ENCODE measurements at places on chromosomes 11 and 22.

- DNase-seq, result no peak
Observed at GRCh38 chr11:107331728-107332127, 125.9 kb downstream of the CWF19L2 start.

GRCh38 chr22:38050720-38051119 is 6.5 kb upstream of the PICK1 start:
- no peak for DNase-seq

GRCh38 chr22:39229688-39230260 is 15.0 kb downstream of the PDGFB start:
- no peak for DNase-seq

DNA sequence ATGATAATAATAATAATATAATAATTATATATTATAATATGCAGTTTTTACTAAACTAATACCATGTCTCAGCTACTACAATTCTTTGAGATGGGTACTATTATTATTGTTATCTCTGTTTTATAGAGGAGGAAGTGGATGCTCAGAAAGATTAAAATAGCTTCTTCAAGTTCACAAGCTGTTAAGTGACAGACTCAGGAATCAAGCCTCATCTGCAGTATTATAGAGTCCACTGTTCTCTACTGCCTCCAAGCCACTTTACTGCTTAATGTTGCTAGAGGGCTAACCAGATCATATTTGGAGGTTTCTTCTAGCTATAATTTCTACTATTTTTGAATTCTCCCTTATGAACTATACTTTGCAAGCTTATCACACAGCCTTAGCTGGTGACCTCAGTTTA is 62.7 kb downstream of the CSTPP1 start:
- no peak for DNase-seq

DNA sequence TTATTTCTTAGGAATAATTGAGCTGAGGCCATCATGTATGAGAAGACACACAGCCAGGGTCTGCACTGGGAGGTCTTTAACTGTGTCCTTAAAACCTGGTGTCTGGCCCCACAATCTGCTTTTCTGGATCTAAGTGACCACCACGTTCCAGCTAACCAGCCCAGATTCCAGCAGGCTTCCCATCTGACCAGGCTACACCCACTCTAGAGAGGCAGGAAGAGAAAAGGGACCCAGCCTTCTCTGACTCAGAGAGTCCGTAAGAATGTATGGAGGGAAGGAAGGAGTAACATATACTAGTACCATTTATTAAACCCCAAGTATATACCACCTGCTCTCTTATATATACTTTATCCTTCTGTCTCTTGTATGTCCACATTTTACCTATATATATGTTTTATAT is 80.1 kb downstream of the LDLRAD3 start:
- no peak for DNase-seq

GRCh38 chr22:40606306-40606705 is 30.2 kb downstream of the MRTFA start:
- no peak for DNase-seq

DNA sequence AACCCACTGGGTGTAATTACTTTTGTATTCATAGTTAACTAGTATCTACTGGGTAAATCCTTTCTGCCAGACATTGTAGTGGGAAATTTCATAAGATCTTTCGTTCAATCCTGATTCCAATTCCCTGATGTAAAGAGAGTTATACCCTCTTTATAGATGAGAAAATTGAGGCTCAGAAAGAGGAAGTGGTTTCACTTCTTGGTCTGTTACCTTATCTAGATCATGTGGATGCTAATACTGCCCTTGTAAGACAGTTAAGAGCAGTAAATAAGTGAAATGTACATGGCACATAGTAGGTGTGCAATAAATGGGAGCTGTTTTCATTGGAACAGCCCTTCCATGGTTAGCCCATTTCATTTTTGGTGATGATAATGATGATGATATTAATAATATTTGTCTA is 46.7 kb downstream of the TIMP3 start:
- DNase-seq, result no peak

DNA sequence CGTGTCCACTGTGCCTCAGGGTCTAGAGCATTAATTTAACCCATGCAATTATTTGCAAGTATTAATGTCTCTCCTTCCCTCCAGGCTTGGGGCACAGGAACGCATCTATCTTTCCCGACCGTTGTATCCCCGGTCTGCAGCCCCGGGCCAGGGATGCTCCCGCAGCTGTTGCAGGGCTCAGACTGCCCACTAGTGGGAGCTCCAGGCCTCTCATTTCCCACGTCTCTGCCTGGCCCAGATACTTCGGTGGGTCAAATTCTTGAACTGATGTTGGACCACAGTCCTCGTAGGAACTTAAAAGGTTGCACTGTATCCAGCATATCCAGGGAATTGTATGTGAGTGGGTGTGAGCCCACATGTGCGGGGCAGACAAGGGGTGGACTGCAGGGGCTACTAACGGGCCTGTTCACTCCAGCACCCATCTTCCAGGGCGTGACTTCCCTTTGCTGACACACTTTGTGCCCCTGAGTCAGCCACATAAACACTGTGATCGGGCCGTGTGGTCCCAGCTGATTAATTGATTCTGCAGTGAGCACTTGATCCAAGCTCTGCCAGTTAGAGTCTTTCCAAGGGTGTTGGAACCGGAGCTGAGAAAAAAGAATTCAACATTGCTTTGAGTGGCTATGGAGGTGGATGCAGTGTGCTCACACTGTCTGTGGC is 451.3 kb downstream of the TBC1D22A start:
- no peak for DNase-seq

DNA sequence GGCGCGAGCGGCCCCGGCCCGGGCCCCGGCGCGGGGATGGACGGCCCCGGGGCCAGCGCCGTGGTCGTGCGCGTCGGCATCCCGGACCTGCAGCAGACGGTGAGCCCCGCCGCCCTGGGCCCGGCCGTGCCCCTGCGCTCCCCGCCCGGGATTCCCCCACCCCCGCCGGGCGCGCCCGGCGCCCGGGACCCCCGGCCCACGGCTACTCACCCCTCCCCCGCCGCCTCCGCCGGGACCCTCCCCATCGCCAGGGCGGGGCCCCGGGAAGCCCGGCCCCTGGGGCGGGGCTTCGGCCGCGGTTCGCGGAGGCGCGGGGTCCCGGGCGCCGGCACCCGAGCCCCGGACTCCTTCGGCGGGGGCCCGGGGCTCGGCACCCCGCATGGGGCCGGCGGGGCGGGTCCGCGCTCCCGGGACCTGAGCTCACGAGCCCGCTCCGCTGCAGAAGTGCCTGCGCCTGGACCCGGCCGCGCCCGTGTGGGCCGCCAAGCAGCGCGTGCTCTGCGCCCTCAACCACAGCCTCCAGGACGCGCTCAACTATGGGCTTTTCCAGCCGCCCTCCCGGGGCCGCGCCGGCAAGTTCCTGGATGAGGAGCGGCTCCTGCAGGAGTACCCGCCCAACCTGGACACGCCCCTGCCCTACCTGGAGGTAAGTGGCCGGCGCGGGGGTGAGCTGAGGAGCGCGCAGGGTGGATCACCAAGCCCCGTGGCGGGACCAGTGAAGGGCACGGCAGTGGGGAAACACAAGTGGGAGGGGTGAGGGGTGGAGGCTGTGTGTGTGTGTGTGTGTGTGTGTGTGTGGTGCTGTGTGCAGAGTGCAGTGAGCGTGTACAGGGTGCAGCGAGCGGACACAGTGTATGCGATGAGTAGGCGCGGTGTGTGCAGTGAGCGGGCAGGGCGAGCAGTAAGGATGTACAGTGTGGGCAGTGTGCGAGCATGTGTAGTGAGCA is 2.3 kb downstream of the SHANK3 start:
- no peak for DNase-seq

- no peak for DNase-seq
Observed at GRCh38 chr11:73949912-73950311, 914 bp upstream of the DNAJB13 start.

DNA sequence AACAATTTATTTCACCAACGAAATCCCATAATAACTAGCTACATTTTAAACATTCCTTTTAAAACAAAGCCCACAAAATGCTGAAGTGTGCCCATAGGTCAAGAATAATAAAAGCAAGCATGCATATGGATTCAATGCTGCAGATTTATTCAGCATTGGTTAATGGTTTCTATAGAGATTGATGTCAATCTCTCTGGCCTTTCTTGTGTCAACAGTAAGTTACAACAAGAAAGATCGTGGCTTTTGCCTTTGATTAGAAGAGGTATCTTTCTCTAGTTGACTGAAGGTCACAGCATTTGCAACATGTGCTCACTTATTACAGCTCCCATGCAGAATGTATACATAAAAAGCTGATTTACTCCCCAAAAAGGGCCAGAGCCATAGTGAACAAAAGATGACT is 1.4 kb upstream of the SOX6 start:
- DNase-seq, result no peak

GRCh38 chr22:42336527-42337227 is 66.2 kb upstream of the TCF20 start:
- no peak for DNase-seq

DNA sequence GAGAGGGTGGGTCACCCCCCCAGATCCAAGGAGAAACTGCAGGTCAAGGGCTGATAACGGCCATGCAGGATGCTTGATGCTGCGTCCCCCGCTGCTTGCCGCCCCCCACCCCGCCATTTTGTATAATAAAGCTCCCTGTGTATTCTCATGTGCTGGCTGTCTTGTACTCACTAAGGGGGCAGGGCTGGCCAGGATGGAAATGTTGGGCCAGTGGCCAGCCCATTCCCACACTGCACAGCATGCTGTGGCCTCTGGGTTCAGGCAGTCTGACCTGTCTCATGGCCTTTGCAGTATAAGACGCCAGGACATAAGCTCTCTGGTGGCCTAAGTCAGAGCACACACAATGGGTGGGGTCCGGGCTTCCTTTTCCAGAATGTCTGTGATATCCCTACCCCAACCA is 421 bp upstream of the PRR33 start:
- DNase-seq, result no peak

- no peak for DNase-seq
Observed at GRCh38 chr11:7905961-7906429, 25.1 kb downstream of the OR10A6 start.

- no peak for DNase-seq
Observed at GRCh38 chr11:32531528-32531927, 52.1 kb upstream of the EIF3M start.

GRCh38 chr11:37788141-37788877 is 1190.3 kb upstream of the RAG2 start:
- no peak for DNase-seq

Measured in stimulated activated CD8-positive, alpha-beta memory T cell treated with anti-CD3 and anti-CD28 coated beads, Interleukin-4, amount 100 ng/mL, for 1 hour (primary cell).